ENCODE measurements at places on chromosomes 2 and 18. TPM values are rescaled to one million over a fixed set of nuclear protein-coding genes. Genes with fewer than 3 reads are reported as not detected.
A peak's percentile ranks its signal among the peaks of the same experiment; 100 is the strongest.

The C2orf66 gene
- polyA plus RNA-seq: 0.31 TPM

The TMEM247 gene
- not detected for polyA plus RNA-seq

The RGPD4 gene
- not detected for polyA plus RNA-seq

The CASP10 gene
- 7.0 TPM for polyA plus RNA-seq

The ACVR1C gene
- polyA plus RNA-seq: 0.20 TPM

The BMP10 gene
- polyA plus RNA-seq: not detected

DNA sequence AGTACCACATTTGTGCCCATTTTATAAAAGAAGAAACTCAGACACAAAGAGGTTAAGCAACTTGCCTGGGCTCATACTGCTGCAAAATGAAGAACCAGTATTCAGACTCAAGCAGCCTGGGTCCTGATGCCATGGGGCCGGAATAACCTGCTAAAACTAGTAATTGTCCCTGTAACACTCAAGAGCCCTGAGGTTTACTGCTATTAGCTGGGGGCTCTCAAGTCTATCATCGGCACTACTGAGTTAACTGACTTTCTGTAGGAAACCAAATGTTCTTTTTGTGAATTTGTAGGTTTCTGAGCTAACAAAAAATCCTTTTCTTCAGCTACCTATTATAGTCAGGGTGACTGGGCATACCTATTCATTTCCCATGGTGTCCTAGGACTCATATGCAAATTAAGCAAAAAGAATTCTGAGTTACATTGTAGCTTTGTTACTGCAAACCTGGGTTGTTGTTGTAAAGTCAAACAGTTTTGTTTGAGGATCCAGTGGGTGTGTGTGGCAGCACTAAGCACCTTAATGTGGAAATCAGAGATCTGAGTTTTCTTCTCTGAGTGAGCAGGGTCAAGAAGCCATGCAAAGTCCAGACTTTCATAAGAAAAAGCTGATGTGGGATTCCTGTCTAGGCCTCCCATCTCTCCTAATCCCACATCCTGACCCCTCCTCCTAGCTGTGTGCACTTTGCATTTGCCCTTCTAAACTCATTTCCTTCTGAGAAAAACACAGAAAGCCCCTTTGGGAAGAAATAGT lies 72.4 kb upstream of the TNP1 start:
- no peak for DNase-seq

- no peak for DNase-seq
Observed at GRCh38 chr2:19859565-19859964, 42.2 kb downstream of the TTC32 start.

- DNase-seq: no peak
Observed at GRCh38 chr2:12709207-12709522, 7.6 kb upstream of the TRIB2 start.

DNA sequence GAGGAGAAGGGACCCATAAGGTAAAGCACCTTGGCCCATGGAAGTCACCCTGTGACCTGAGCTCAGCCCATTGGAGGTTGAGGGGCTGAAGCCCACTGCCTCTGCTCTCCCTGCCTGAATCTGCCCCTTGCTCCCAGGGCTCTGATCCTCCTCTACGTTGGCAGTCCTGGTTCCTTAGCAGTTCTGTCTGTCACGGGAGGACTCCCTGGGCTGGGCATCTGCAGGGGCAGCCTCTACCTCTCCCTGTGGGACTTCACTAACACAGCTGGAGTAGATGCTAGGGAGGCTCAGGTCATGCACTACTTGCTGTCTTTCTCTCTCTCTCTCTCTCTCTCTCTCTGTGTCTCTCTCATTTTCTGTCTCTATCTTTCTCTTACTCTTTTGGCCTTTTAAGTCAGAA lies 8.7 kb downstream of the GYPC start:
- DNase-seq: no peak

GRCh38 chr2:60861736-60862135 lies 19.6 kb upstream of the REL start:
- no peak for DNase-seq

DNA sequence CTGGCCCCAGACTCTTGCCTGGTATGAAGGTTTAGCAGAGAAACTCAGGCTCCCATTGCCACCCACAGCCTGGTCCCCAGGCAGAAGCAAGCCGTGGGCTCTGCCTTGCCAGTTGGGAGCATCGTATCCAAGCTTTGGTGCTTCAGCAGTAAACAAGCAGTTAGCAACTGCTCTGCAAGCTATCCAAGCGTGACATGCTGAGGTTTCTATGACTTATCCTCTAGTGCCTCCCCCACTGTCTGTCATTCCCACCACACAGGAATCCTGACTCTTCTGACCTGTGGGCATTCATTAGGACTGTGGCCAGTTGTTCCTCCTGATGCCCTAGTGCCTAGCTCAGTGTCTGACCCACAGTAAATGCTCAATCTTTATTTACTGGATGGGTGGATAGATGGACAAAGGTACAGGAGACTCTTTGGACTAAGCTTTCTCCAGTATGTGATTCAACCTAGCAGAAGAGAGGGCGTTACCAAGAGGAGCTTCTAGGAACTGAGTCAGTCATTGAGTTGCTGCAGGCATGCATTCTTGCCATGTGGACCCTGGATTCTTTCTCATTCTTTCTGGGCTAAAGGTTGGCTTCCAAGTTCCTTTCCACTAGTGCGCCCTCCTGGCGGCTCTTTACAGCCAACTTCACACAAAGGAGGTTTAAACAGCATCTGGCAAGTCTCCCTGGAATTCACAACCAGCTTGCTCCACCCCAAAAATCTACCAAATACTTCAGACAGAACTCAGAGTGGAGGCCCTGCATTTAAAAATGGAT lies 40.6 kb upstream of the MRPL19 start:
- peak; percentile 64 for DNase-seq

DNA sequence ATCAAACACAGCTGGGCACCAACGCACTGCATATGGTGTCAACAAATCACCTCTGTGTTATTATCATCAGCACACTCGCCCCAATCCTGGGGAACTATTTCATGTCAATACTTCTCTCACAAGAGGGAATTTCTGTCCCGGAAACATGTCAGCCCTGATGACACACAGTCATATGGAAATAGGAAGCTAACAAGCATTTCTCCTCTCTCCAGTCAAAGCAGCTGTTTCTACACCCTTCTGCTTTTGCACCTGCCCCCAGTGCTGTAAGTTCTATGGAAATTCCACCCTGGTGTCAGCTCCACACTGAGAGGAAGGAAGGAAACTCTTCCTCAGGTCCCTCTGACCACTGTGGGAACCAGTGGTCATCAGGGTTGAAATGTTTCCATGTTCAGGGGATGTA lies 447.6 kb upstream of the ID2 start:
- no peak for DNase-seq

- DNase-seq: no peak
Observed at GRCh38 chr2:134670955-134671354, 47.8 kb downstream of the TMEM163 start.

DNA sequence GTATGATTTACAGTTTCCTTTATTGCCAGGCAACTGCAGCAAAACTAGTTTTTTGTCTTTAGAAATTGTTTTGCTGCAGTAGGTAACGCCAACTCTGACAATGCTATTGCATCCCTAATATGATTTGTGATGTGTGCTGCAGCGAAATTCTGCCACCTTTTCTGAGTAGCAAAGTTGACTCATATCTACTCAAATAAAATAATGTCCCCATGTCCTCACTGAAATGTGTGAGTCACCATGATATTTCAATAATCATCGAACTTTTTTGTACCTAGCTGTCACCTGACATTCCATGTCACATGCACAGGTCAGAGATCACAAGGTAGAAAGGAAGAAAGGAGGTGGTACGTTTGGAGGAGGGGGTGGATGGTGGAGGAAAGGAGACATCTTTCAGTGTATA lies 205.0 kb downstream of the RAD51AP2 start:
- DNase-seq: no peak

DNA sequence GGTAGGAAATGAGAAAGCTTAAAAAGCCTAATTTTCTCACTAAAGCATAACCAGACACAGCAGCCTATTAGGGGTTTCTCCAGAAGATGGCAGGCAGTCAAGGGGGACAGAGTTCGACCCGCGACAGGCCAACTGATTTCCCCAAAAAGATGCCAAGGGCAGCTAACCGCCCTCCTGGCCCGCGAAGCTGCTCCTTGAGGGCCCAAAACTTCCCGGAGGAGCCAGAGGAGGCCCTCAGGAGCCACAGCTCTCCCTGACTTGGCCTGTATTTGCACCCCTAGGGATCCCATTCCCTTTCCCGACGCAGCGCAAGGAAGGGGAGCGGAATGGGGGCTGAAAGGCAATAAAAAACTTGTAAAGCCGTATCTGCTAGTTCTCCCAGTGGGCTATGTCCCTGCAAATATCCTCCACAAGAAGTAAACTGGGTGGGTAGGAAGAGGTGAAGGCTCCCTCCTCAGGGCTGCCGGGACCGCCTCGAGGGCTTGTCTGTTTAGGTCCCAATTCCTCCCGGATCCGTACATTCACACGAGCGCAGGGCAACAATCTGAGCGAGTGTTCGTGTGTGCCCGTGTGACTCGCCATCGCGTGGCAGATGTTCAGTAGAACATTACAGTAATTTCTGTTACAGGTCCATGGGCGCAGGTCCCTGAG lies 756 bp upstream of the NAGK start:
- DNase-seq: no peak

DNA sequence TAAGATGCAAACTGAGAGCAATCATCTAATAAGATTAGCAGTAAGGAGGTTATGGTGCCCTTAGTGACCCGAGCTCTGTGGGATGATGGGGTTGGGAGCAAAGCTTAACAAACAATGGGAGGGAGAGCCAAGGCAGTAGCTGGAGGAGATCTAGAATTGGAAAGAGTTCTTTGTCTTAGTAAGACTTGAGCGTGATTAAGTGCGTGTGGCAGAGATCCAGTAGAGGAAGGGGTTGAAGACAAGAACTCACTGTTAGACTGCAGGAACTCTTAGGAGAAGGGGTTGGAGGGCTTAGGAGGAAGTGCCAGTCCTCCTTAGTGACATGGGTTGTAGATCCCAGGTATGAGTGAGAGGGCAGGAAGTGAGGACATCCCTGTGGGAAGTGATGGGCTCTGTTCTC lies 184.7 kb downstream of the GFPT1 start:
- DNase-seq: no peak

GRCh38 chr2:157936406-157936805 lies 60.3 kb upstream of the ACVR1 start:
- DNase-seq: no peak

GRCh38 chr18:56900195-56901094 lies 246.4 kb upstream of the BOD1L2 start:
- no peak for DNase-seq

DNA sequence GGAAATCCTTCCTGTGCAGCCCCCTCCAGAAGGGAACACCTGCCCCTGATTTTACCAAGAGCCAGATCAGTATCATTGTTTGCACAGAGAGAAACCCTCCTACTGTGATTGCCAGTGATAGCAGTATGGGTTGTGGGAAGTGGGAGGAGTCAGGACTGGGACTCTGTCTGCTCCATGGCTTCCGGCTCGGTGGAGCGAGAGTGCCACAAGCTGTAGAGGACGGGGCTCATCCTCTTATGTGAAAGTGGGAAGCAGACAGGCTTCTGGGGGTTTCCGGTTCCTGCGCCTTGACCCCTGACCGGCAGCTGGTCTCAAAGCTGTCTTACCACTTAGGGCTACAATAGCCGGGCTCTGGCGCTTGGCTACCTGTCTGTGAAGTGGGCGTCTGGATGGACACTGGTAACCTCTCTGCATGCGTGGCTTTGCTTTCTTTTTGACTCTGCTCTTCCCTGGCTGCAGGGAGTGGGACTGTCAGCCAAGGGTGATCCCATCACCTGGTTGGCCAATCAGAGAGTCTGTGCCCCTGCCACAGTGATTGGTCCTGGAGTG lies 79.7 kb downstream of the BCL2L11 start:
- DNase-seq: no peak

All from renal pelvis (tissue), 12 donors.